ENCODE measurements at places on chromosomes 16 and 17.

- no peak for DNase-seq
These were observed 262.8 kb upstream of the MAF start for GRCh38 chr16:79863128-79864031.

- DNase-seq: no peak
These were observed 38.3 kb downstream of the CDK5R1 start for GRCh38 chr17:32525122-32525521.

DNA sequence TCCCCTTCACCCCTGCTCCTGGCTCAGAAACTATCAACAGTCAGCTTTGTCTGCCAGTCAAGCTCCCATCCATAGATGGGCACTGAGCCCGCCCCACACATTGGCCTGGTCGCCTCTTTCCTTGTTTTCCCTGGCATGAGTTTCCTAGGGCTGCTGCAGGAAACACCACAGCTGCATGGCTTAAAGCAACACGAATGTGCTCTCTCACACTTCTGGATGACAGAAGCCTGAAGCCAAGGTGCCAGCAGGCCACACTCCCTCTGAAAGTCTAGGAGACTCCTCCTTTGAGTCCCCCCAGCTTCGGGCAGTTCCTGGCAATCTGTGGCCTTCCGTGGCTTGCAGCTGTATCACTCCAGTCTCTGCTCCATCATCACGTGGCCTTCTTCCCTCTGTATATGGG lies 69.9 kb downstream of the TBC1D16 start:
- no peak for DNase-seq

GRCh38 chr16:30000735-30001631 lies 4.9 kb downstream of the INO80E start:
- DNase-seq: no peak
